Memory B cell (primary cell): ENCODE measurements at places on chromosomes 5 and 9.

- peaks cover 12% of the 10 kb centered on the region for H3K27me3 ChIP-seq
- no peaks in the 10 kb centered on the region for H3K36me3 ChIP-seq
- DNase-seq, result no peak
- no peaks in the 10 kb centered on the region for H3K4me1 ChIP-seq
These were observed 89.7 kb downstream of the HRH2 start for GRCh38 chr5:175747539-175748060.

- peaks cover 12% of the 10 kb centered on the region for H3K36me3 ChIP-seq
- DNase-seq, result no peak
- H3K27me3 ChIP-seq, result no peaks in the 10 kb centered on the region
- no peak overlapping the region for H3K4me3 ChIP-seq
- peaks cover 43% of the 10 kb centered on the region for H3K4me1 ChIP-seq
These were observed 7.2 kb downstream of the ERGIC1 start for GRCh38 chr5:172841256-172841655.

GRCh38 chr9:89596937-89597555 is 7.8 kb upstream of the GADD45G start:
- no peak for DNase-seq
- no peaks in the 10 kb centered on the region for H3K36me3 ChIP-seq
- no peak overlapping the region for H3K4me3 ChIP-seq

DNA sequence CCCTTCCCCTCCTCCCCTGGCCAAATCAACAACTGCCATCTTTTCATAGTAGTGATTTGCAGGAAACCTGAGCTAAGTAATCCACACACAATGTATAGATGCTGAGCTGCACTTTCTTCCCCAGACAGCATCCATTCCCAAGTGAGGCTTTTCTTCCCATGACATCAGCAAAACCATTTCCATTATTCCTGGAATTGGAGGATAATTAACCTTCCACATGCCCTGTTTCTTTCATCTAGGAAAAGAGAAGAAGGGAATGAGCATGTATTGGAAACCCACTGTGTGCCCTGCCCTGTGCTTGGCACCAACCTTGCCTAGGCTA is 268.0 kb downstream of the ZSWIM6 start:
- peaks cover 2% of the 10 kb centered on the region for H3K4me1 ChIP-seq
- no peak overlapping the region for H3K27ac ChIP-seq
- no peak for DNase-seq
- H3K4me3 ChIP-seq, result no peak overlapping the region
- H3K36me3 ChIP-seq, result no peaks in the 10 kb centered on the region

- H3K36me3 ChIP-seq, result peaks cover 26% of the 10 kb centered on the region
- no peaks in the 10 kb centered on the region for H3K27me3 ChIP-seq
- H3K4me1 ChIP-seq, result peaks cover 45% of the 10 kb centered on the region
- H3K4me3 ChIP-seq, result peak overlapping the region; percentile 45
- no peak for DNase-seq
- peak overlapping the region; percentile 75 for H3K27ac ChIP-seq
These were observed 37.6 kb downstream of the SYK start for GRCh38 chr9:90839183-90839728.
